Iris pigment epithelial cell (primary cell): ENCODE measurements at places on chromosomes 11 and 22.

- DNase-seq, result no peak
These were observed 24.0 kb downstream of the RAB30 start for GRCh38 chr11:83047515-83048225.

GRCh38 chr11:2865922-2866577 is 19.5 kb downstream of the CDKN1C start:
- no peak for DNase-seq

GRCh38 chr11:82523141-82523540 is 210.5 kb downstream of the FAM181B start:
- no peak for DNase-seq

- DNase-seq, result no peak
These were observed 7.6 kb downstream of the KLHL35 start for GRCh38 chr11:75425422-75425821.

- peak; percentile 31 for DNase-seq
These were observed 2.2 kb downstream of the CPT1B start for GRCh38 chr22:50576070-50576469.

- DNase-seq, result no peak
These were observed 28.0 kb upstream of the KCNJ11 start for GRCh38 chr11:17416492-17416891.

- peak; percentile 89 for DNase-seq
These were observed 30.5 kb upstream of the FNBP4 start for GRCh38 chr11:47797633-47798032.

DNA sequence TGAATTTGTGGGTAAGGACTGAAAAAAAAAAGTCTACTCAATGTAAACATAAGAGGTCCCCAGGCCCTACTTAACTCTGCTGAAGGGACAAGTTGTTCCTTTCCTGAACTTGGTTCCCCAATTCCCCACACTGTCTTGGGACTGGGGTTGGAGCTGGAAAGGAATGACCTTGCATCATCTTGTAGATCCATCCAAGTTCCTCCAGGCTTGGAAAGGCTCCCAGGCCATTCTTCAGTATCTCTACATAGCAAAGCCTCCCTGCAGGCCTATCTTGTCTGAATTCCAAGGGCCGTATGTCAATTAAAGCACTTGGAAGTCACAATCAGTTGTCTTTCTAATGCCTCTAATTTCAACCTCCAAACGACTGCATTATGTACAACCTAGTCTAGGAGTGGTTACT is 361.2 kb downstream of the TMEM135 start:
- no peak for DNase-seq

- peak; percentile 20 for DNase-seq
These were observed 108.6 kb downstream of the INSC start for GRCh38 chr11:15223318-15223717.

GRCh38 chr11:17036666-17037658 is 22.7 kb upstream of the PLEKHA7 start:
- DNase-seq, result no peak

DNA sequence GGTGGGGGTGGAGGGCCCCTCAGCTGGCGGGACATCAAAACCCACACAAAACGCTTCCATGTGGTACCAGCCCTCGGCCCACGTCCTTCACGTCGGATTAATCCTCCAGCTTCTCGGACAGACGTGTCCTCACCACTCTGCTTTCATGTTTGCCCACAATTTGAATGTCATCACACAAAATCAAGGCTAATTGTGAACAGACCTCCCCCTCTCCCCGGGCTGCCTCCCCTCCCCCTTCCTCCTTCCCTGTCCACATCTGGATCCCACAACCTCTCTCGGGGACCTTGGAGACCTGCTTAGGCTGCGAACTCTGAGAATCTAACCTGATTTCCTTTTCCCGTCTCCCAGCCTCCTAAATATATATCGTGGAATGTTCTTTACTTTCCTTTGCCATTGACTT is 262.9 kb downstream of the MN1 start:
- no peak for DNase-seq

DNA sequence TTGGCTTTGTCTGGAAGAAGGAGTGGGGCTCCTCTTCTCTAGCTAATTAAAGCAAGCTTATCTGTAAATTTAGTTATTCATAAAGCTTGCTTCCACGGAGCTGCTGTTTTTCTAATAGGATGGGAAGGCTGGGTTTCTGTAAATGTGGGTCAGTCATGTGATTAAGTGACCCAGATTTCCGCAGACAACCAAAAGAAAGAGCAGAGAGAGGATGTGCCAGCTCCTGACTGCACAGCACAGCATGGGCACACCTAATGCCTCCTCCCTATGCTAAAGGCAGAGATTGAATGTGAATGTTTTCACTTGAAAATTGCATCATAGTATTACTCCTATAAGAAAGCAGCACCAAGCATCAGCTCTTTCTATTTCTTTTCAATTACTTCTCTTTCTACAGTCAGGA is 160.2 kb downstream of the FAT3 start:
- no peak for DNase-seq

DNA sequence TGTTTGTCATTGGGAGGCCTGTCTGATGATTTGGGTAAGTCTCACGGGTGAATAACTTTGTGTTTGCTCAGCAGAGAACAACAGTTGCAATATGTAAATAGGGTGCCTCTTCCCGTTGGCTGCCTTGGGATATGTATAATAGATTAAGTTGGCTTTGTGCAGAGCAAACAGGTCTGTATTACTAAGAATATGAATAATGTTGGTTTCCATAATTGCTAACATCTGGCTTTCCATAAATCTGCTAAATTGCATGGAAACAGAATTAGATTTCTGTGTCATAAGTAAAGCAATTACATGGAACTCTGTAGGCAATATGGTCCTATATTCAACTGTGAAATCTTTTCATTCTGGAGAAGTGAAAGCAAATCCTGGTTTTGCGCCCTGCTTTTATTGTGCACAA is 636.0 kb upstream of the ANO5 start:
- DNase-seq, result no peak

DNA sequence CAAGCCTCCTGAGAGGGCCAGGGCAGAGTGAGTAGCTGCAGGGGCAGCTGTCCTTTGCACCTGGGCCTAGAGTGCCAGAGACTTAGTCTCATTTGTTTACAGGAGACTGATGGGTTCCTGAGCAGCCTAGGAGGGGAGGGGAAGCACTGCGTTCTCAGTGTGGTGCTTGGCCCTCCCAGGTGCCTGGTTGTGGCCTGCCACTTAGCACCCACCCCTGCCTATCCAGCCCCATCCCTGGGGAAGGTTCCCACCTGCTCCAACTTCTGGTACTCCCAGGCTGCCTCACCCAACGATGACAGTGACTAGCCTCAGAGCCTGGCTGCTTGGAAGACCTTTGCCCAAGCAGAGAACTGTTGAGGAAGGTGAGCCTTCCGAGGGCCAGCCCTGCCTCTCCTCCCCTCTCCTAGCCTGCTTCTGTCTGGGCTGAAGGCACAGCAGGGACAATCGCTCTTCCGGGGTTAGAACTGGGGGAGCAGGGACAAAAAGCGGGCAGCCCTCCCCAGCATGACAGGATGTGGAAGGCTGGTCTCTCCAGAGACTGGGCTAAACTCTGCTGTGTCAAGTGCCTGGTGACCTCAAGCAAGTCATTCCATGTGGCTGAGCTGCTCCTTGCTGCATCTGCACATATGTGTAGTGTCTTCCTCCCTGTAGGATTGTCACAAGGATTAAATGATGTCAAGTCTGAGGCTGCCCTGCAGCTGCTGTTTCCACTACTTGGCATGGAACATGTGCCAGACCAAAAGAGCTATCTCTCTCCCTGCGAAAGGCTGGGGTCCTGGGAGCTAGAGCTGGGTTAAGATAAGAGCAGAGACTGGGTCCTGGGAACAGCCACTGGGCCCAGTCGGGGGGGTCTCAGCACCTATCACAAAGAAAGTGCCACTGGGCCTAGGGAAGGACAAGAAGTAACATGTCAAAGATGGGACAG is 9.9 kb downstream of the KCNQ1OT1 start:
- no peak for DNase-seq

- no peak for DNase-seq
These were observed 53.8 kb upstream of the DRD2 start for GRCh38 chr11:113528982-113529381.

DNA sequence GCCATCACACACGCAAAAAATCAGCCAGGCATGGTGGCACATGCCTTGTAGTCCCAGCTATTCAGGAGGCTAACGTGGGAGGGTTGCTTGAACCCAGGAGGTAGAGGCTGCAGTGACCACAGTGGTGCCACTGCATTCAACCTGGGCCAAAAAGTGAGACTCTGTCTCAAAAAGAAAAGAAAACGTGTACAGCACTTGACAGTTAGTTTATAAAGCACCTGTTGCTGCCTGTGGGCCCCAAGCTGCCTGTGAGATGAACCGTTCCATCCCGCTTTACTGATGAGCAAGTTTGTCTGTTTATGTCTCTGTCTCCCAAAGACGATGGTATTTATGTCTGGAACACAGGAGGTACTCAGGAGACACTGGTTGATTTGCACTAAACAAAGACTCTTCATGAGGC is 1.5 kb upstream of the PRR5 start:
- DNase-seq, result no peak

DNA sequence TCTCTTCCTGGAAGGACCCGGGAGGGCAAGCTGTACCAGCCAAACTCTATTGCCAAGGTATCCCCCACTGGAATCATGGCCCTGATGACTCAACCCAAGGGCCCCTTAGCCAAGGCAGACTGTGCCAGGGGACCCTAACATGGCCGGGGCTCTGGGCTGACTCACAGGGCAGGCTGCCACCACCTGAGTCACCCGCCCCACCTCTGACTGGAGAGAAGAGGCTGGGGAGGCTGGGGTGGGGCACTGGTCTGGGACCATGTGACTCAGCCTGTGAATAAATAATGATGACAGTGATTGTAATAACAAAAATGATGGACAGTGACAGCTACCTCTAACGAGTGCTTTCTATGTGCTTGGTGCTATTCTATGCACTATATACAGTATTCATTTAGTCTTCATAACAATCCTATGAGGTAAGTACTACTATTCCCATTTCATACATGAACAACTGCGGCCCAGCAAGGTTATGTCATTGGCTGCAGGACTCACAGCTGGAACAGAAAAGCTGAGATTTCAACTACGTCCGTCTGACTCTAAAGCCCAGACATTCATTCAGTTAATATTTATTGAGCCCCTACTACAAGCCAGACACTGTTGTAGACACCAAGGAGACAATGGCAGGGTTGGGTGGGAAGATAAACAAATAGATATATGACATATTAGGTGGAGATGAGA is 84.2 kb downstream of the FBXO7 start:
- peak; percentile 36 for DNase-seq

- DNase-seq, result no peak
These were observed 23.0 kb downstream of the CRKL start for GRCh38 chr22:20940186-20940651.
